ENCODE measurements at places on chromosomes 1 and 21.

GRCh38 chr1:30295674-30296073 is 427.7 kb downstream of the MATN1 start:
- no peak for DNase-seq

DNA sequence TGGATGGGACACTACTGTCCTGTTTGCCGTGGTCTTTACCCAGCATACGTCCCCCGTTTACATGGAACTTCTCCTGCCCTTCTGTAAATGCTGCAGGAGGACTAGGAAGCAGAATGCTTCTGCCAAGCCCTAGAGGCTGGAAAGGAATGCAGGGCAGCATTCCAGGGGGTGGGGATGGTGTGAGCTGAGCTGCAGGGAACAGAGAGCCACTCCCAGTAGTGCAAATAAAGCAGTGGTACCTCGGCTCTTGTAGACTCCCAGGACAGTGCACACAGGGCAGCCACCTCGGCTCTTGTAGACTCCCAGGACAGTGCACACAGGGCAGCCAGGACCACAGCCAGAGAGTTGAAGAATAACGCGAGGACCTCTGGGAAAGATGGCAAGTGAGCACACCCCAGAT is 35.4 kb downstream of the PTPRU start:
- no peak for DNase-seq

- DNase-seq: no peak
These were observed 1.1 kb upstream of the SLC27A3 start for GRCh38 chr1:153774026-153774595.

DNA sequence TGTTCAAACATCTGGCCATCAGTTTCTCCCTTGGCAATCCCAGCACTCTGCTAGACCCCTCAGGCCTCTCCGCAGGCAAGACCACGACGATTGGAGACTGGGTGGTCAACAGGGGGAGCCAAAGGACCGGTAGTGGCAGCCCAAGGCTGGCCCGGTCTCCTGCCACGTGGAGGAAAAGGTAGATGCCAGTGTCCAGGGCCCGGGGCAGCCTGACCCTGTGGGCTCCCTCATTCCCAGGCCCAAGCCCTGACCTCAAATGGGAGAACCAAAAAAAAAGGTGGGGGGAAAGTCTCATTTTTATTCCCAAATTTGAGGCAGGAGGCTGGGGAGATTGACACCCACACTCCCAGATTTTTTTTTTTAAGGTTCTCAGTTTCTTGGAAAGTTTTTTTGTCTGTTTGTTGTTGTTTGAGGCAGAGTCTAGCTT is 24.8 kb downstream of the S100A6 start:
- DNase-seq: peak; percentile 91

GRCh38 chr1:41653574-41653973 is 169.1 kb upstream of the EDN2 start:
- DNase-seq: no peak

DNA sequence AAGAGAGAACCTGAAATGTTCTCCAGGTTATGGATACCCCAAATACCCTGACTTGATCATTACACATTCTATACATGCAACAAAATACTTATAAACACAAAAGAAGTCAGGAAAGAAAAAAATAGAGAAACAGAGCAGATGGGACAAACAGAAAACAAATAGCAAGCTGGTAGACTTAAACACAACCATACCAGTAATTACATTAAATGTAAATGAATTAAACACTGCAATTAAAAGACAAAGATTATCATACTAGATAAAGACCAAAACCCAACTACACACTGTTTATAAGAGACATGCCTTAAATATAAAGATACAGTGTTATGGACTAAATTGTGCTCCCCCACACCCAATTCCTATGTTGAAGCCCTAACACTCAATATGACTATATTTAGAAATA is 117.2 kb downstream of the ACBD6 start:
- no peak for DNase-seq

- peak; percentile 35 for DNase-seq
These were observed 5.3 kb downstream of the IGSF9 start for GRCh38 chr1:159940006-159940620.

GRCh38 chr1:231605149-231606100 is 21.2 kb upstream of the DISC1 start:
- no peak for DNase-seq

- DNase-seq: no peak
These were observed 174.9 kb downstream of the DPYD start for GRCh38 chr1:97745912-97746311.

- DNase-seq: no peak
These were observed 208.5 kb upstream of the PROX1 start for GRCh38 chr1:213779228-213779627.
